NCI-H1092 (cell line): ENCODE measurements at places on chromosomes 6 and 20.
A peak's percentile ranks its signal among the peaks of the same experiment; 100 is the strongest.

DNA sequence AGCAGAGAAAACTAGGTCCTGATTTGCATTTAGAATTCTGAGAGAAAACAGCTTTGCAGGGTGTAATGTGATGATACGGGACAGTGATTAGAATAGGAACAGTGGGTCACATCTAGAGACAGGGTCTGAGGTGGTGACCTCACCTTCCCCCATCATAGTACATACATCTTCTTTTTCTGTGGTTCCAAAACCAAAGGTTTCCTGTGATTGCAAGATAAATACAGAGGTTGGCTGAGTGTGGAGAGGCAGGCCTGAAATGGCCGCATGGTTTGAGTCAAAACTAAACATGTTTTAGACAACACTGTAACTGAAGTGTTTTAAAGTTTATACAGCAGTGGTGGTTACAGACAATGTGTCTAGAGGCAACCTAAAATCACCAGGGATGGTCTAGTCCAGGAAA is 10.4 kb upstream of the NT5DC1 start:
- no peak for DNase-seq

GRCh38 chr20:50475681-50476292 is 34.4 kb upstream of the PTPN1 start:
- no peak for DNase-seq

DNA sequence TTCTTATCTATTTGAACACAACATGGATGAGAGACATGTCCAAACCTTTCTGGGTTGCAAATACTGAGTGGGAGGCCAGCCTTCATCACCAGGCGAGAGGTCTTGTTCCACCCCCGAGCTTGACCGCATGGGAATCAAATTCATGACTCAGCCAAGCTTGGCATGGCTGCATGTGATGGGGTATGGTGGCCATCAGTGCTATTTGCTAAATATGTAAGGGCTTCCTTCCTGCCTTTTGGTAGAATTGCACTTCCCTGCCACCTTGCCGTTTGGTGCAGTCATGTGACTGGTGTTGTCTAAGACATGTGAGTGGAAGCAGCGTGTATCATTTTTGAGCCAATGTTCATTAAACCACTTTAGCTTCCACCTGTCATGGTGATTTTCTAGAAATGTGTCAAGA is 508.9 kb upstream of the SULF2 start:
- peak; percentile 12 for DNase-seq

DNA sequence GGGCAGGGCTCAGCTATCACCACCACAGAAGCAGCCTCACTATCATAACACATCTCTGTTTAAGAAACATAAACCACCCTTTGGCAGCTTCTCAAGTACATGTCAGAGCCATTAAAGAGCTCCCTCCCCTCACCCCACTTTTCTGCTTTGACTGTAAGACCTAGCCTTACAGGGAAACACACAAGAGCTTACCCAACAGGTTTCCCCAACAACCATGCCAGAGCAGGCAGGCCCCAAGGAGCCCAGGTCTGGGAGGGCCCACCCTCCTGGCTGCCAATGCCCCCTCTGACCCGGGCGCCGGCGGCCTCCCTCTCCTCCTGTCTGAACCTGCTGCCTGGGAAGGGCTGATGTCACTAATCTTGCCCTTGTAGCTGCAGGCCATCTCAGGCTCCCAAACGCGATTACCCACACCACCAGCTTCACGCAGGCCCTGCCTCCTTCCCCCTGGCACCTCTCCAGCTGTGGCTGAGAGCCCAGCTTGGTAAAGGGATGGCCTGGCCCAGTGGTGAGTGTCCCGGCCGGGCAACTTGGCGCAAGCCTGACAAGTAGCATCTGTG is 402.0 kb downstream of the MAFB start:
- no peak for DNase-seq

- DNase-seq, result no peak
Measured at GRCh38 chr6:15037253-15037652, 208.6 kb upstream of the JARID2 start.

- no peak for DNase-seq
Measured at GRCh38 chr6:53263917-53264316, 84.8 kb downstream of the ELOVL5 start.

DNA sequence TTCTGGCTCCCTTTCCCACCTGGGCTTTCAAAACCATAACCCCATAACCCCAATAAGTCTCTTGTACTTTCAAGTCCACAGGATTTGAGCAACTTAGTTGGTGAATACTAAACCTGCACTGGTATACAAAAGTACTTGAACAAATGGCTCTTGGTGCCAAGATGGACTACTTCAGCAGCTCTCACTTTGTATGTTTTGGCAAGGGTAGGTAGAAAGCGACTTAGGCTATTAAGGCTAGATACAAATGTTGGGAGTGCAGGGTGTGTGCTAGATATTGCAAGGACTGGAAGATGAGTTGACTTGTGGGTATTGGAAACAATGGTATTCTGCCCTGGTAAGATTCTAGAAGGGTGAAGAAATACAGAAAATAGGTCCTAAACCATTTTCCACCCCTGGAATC is 182.6 kb upstream of the MOCS1 start:
- no peak for DNase-seq

- DNase-seq, result no peak
Measured at GRCh38 chr20:62460678-62461077, 15.1 kb downstream of the GATA5 start.

GRCh38 chr6:36722879-36723278 is 25.3 kb downstream of the RAB44 start:
- no peak for DNase-seq

- no peak for DNase-seq
Measured at GRCh38 chr20:8913456-8913855, 155.4 kb upstream of the PLCB4 start.

GRCh38 chr6:28107506-28107905 is 16.9 kb upstream of the ZSCAN16 start:
- DNase-seq, result no peak

DNA sequence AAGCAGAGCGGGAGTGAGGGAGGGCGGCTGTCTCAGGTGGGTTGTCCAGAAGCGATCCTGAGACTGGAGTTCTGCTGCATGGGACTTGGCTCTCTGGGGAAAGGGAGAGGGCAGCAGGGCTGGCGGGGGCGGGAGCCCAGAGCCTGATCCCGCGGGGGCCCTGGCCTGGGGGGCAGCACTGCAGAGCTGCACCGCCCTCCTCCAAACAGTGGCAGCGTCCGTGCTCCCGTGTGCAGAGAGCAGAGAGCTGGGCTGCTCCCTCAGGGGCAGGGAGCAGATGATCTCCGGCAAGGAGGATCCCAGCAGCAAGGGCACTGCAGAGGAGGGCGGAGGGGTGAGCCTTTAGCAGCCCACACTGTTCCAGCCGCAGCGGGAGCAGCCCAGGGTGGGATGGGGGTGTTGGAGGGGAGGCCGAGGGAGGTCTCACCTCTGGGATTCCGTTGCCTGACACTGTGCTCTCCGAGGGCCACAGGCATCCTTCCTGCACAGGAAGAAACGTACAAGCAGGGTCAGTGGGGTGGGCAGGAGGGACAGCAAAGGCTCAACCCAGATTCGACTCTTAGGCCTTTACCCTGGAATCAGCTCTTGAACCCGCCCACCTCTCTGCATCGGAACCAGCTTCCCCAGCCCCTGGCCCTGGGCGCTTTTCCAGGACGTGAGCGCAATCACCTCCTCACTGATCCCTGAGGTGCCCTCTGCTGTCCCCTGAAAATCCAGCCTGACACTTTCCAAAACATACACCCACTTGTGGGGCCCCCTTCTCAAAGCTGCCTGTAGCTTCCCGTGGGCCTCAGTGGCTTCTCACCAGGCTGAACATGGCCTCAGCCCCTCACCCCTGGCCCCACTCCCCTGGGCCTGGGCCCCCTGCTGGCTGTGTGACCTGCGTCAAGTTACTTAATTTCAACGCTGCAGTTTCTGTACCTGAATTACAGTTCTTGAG is 32.6 kb upstream of the ZBP1 start:
- DNase-seq, result no peak

DNA sequence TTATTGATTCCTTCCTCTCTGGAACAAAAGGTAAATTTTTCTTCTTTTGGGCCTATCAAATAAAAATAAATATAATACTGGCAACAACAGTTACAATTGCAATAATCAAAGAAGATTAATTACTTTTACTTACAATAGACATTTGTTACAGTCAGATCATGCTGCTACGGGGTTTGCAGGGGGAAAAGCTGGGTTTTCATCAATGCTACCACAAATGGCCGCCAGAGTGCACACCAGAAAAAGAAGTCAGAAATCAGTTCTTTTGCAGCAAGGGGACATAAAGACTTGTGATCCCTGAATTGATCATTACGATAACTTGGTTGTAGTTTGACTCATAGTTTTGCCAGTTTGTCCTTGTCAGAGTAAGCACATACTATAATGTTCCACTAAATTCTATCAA is 714.5 kb upstream of the EYS start:
- DNase-seq, result no peak

- no peak for DNase-seq
Measured at GRCh38 chr6:50822078-50822476, 3.4 kb downstream of the TFAP2B start.

DNA sequence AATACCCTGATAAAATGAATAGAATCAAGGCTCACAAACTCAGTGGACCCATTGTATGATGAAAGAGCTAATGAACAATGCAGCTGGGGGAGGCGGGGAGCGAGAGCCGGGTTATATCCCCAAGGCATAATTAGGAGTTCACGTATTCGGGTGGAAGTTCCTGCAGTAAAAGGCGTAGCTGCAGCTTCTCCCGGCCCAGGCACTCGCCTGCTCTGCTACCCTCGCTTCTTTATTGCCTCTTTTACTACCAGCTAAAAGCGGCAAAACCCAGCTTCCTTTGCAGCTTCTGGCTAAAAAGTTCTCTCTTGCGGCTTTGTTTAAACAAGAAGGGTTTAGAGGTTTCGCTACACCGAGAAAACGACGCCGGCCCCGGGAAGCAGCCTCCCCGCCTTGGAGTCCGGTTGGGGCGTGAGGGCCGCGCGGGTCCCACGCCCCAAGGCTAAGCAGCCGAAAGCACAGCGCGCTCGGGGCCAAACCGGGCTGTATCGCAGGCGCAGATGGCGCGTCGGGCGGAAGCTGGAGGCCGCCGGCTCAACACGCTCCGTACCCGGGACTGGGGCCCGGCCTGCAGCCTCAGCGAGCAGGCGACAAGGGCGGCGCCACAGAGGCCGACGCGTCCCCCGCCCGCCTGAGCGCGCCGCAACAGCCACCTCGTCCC is 1.6 kb downstream of the ZBTB2 start:
- DNase-seq, result no peak

DNA sequence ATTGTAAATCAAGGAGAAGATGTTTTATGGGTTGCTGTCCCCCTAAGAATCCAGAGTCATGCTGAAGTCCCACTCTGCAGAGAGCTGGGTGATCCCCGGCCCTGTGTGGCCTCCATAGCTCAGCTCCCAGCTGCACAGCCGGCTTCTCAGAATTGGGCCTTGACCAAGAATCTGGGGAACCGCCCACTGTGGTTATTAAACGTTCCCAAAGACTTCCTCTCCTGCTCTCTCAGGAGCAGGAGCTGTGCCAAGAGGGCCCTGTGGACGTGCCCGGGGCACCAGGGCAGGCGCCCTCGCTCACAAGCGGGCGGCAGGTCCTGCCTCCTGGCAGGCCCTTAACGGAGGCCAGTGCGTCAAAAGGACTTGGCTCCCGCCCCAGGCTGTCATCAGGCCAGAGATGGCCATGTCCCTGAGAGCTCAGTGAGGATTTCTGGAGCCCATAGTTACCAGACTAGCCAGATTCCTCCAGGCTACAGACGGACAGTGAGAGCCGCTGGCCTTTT is 30.4 kb downstream of the ZC3H12D start:
- DNase-seq, result peak; percentile 62

GRCh38 chr20:49635166-49635565 is 67.2 kb upstream of the PTGIS start:
- DNase-seq, result no peak

DNA sequence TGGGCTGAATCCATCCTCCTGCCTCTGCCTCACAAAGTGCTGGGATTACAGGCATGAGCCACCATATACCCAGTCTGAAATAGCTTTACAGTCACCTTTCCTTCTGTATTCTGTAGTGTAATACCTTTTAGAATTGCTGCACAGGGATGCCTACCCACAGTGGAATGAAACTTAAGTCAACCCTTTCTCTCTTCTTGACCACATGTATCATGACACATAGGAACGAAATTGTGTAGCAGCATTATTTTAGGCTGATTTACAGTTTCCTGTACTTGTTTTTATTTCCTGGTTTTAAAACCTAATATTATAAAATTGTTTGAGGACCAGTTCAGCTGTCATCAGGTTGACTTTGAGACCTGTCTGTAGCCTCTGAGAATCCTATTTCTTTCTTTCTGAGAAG is 297.8 kb downstream of the ZFAND3 start:
- no peak for DNase-seq

DNA sequence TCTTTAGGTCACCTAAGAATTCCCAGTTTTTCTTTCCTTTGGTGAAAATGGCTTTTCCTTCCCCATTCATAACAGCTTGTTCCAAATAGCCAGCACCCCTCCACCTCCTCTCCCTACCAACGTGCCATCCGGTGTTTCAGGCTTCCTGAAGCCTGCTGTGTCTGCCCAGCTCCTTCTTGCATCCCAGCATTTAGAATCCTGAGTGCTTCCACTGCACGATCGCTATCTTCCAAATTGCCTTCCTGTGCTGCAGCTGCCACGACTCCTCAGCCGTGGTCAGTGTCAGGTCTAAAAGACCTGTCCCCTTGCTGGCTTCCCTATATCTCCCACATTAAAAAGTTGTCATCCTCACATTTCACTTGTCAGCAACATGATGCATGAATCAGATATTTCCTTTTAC is 550.3 kb upstream of the JARID2 start:
- DNase-seq, result no peak

- no peak for DNase-seq
Measured at GRCh38 chr6:109458774-109459531, 3.4 kb upstream of the MICAL1 start.

DNA sequence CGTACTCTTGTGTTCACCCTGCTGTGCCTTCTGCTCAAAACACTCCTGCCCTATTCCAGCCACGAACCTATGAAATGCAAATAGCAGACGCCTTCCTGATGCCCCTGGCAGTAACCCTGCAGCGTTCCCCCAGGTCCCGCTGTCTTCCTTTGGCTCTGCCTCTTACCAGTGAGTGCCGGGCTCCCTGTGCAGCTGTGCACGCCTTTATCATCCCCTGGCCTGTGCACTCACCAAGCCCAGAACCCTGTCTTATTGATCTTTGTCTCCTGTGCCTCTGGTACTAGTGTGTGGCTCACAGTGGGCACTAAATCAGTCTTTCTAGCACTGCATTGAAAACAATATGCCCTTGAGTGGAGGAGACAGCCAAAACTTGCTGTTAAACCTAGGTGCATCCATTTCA is 19.7 kb downstream of the ZDHHC14 start:
- no peak for DNase-seq
